Common myeloid progenitor, CD34-positive (primary cell): ENCODE measurements at places on chromosomes 13 and 19.
A peak's percentile ranks its signal among the peaks of the same experiment; 100 is the strongest.

DNA sequence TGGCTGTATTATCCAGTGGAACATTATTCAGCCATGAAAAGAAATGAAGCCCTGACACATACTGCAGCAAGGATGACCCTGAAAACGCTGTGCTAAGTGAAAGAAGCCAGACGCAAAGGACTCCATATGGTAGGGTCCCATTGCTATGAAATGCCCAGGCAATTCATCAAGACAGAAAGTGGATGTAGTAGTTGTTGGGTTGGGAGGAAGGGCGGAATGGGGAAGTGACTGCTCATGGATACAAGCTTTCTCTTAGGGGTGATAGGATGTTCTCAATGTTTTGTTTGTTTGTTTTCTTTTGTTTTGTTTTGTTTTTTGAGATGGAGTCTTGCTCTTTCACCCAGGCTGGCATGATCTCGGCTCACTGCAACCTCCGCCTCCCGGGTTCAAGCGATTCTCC lies 11.1 kb upstream of the CEACAM16 start:
- peak; percentile 62 for DNase-seq

DNA sequence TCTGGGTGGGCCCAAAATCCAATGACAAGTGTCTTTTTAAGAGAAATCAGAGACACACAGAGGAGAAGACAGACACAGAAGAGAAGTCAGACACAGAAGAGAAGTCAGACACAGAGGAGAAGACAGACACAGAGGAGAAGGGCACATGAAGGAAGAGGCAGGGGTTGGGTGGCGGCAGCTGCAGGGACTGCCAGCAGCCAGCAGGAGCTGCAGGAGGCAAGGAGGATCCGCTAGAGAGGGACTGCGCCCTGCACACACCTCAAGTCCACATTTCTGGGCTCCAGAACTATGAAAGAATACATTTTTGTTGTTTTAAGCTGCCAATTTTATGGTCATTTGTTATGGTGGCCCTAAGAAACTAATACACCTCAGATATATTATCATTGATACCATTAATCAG lies 140.6 kb downstream of the ZIC5 start:
- no peak for DNase-seq

- DNase-seq = peak; percentile 9
Observed at GRCh38 chr19:36685835-36686234, 1.6 kb upstream of the ZNF567 start.

- DNase-seq = no peak
Observed at GRCh38 chr13:32391101-32391619, 36.8 kb downstream of the N4BP2L1 start.

- no peak for DNase-seq
Observed at GRCh38 chr13:97798171-97798821, 155.2 kb upstream of the IPO5 start.

- no peak for DNase-seq
Observed at GRCh38 chr13:30841154-30841553, 64.9 kb upstream of the MEDAG start.

GRCh38 chr13:78030341-78030896 lies 111.8 kb upstream of the EDNRB start:
- DNase-seq = no peak

GRCh38 chr13:25973576-25973975 lies 78.2 kb downstream of the SHISA2 start:
- DNase-seq = no peak

DNA sequence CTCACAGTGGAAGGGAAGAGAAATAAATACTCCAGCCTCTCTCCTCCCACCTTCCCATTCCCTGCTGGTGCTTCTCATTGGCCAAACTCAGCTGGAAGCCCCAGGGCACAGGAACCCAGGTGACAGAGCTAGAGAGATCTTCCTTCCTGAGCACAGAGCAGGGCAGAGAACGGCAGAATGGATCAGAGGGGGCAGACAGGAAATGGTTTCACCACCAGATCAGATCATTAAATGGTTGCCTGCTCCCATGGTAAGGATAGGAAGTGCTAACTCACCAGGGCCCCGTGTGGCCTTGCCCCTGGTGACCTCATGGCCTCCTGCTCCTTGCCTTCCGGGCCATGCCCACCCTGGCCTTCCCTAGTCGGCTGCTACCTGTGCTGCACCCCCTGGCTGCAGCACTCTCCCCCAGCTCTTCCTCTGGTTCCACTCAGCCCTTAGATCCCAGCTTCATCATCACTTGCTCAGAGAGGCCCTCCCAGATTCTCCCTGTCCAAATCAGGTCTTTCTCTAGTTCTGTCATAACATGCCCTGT lies 108.7 kb downstream of the DPF1 start:
- DNase-seq = no peak

DNA sequence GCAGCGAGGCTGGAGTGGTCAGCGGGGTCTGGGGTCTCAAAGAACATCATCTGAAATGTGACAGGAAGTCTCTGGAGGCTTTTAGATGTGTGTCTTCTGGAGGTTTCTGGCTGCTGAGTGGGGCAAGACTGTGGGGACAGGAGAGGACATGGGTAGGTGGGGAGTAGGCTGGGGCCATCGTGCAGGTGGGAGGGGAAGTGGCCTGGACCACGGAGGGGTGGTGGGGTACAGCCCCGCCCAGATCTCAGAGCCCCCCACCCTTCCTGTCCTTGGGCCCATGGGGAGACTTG lies 6.2 kb downstream of the AP1M1 start:
- no peak for DNase-seq

GRCh38 chr13:23797276-23797903 lies 91.8 kb downstream of the MIPEP start:
- no peak for DNase-seq

GRCh38 chr13:97235549-97236231 lies 13.6 kb downstream of the MBNL2 start:
- no peak for DNase-seq

GRCh38 chr13:27409013-27409412 lies 15.4 kb upstream of the GTF3A start:
- no peak for DNase-seq

- DNase-seq = no peak
Observed at GRCh38 chr19:5822181-5822844, 17.2 kb downstream of the FUT6 start.

DNA sequence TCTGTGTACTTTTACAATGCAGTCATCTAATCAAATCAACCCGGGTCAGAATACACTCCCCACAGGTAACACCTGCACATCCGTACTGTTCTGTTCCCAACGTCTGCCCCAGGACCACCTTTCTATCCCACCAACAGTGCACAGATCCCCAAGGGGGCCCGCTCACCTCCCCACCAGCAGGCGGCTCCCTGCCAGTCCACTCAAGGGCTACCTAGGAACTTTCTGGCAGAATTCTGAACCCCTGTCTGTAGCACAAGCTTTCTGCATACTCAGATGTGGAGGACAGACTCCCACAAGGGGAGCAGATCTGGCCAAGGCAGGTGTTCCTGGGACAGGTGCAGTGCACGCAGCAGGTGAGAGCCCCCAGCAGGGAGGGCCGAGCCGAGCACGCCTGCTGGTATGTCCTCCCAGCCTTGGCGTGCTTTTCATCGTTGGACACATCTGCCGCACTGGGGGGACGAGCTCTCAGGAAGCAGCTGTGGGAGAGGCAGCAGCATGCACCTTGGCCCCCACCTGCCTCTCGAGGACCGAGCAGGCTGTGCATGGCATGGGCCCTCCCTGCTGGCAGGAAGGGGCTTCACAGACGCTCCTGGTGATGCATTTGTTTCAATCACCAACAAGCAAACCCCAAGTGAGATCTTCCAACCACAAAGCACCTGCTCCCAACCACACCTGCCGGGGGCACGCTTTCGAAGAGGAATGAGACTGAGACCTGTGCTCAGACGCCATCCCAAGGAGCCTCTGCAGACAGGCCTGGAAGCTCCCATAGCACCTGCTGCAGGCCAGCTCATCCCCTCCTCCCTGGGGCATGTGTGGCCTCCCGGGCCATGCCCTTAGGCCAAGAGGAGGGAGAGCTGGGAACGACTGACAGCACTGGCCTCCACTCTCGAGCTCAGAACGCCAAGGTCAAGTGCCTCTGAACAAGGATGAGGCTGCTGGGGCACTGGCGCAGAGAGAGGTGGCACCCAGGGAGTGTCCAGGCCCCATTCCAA lies 35.9 kb downstream of the RAB20 start:
- no peak for DNase-seq

DNA sequence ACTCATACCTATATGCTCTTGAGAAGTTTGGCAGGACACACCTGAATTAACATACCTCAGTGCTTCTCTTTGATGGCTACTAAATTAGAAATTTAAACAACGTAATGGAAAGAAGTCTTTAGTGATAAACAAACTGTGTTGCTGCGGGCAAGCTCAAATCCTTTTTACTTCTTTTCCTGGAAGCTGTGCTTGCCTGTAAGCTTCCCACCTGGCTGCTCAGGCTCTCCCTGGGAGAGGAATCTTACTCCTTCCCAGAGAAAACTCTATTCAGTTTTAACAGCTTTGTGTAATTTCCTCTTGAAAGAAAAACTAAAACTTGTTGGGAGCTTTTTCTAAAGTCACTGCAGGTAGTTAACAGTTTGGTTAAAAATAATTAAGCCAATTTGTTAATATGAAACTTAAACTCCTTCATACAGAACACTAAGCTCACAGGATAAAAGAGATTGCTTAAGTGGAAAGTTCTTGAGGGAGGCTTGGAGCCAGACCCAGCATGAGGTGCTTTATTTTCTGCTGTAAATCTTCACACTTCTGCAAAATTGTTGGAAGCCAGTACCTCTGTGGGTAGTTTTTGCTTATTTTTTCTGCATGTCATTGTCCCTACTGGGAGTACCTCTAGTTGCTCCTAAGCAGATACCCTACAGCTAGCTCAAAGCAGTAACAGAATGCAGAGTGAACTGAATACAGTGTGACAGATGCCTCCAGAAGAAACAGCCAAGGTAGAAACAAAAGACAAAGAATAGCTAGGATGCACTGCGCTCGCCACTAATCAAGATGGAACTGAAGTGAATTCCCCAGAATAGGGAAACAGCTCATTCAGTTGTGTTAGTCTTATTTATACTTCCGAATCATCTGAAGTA lies 1253.0 kb downstream of the PCDH17 start:
- no peak for DNase-seq

- no peak for DNase-seq
Observed at GRCh38 chr19:39641773-39642172, 13.9 kb upstream of the LGALS16 start.

- DNase-seq = no peak
Observed at GRCh38 chr19:8835877-8836276, 3.7 kb downstream of the MBD3L1 start.

- no peak for DNase-seq
Observed at GRCh38 chr19:20968092-20968491, 45.0 kb downstream of the ZNF85 start.

GRCh38 chr13:25319771-25320170 lies 18.3 kb downstream of the NUP58 start:
- no peak for DNase-seq

- DNase-seq = no peak
Observed at GRCh38 chr13:64164435-64164834, 2748.8 kb upstream of the PCDH20 start.

DNA sequence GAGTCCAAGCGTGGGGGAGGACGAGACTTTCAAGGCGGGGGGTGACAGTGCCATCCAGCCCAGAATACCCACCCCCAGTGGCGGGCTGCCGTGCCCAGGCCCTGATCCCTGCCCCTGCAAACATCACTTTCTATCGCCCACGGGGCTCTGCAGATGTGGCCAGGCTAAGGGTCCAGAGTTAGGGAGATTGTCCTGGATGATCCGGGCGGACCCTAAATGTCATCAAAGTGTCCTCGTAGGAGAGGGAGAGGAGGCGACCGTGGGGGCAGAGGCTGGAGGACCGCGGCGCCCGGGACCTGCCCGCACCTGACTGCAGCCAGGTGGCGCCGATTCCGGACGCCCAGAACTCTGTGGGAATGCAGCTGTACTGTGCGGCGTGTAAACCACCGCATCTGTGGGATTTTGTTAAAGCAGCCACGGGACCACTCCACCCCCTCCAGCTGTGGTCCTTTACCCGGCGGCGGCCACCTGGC lies 32.4 kb downstream of the GJA3 start:
- peak; percentile 66 for DNase-seq

GRCh38 chr19:15502264-15502663 lies 6.1 kb upstream of the CYP4F22 start:
- DNase-seq = no peak

GRCh38 chr13:53198736-53199135 lies 170.1 kb downstream of the OLFM4 start:
- DNase-seq = no peak
